ENCODE measurements at places on chromosomes 12 and 14.
A peak's percentile ranks its signal among the peaks of the same experiment; 100 is the strongest.

DNA sequence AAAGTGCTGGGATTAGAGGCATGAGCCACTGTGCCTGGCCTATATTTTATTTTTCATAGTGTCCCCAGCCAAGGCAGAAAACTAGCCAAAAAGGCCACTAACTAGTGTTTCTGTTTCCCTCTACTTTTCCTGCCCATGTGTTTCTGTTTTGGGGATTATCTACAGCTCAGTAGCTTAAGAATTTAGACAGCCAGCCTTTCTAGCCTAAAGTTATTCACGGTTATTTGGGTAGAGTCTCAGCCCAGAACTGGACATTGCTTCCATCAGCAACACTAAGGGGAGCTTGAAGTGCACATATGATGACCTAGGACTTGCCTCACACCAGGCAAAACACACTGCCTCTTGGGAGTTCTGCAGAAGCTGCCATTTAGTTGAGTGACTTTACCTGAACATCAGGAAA is 17.9 kb downstream of the PROX2 start:
- DNase-seq, result no peak

DNA sequence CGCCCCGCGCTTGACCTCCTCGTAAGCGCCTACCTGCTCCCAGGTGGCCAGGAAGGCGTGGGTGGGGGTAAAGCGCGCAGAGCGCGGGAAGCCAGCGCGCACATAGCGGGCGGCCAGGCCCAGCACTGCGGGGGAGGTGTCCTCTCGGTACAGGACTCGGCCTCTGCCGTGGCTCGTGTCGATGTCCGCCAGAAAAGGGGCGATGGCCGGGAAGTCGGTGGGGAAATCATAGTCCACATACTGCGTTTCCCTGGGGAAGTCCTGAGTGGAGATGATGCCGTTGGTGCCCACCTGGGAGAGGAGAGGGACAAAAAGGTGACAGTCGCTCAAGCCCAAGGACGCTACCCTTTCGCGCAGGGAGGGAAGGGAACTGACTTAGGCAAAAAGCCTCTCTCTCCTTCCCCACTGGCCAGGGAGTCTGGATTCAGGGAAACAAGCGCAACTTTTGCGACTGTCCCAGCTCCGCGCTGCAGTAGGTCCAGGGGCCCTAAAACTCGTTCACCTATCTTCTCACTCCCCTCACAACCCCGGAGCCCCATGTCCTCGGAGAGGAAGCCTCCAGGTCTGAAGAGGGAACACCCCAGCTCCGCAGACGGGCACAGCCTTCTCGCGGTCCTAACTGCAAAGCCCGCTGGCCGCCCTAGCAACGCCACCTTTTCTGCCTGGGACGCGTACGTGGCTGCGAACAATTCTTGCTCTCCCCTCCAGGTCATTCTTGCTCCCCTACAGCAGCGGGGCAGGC is 815 bp downstream of the NID2 start:
- DNase-seq, result no peak

- DNase-seq, result peak; percentile 28
Measured at GRCh38 chr12:6735448-6736191, 11.8 kb downstream of the COPS7A start.

GRCh38 chr14:61472801-61473376 is 151.5 kb downstream of the PRKCH start:
- peak; percentile 33 for DNase-seq

GRCh38 chr12:92593734-92594402 is 108.9 kb upstream of the PLEKHG7 start:
- DNase-seq, result peak; percentile 77

DNA sequence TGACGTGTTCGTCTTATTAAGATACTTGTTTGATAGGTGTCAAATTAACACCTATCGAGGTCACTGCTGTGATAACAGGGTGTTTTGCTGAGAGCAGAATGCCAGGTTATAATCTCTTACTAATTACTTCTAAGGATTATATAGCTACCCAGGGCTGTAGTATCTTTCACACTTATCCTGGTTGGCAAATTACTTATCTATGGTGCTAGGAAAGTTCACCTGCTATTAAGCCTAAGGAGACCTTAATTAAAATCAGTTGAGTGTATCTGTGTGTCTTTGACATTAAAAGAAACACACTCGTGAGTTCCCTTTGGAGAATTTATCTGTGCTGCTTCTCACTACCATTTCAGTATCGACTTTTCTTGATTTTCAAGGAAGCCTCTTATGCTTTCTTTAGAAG is 301.6 kb upstream of the SLC16A7 start:
- no peak for DNase-seq

GRCh38 chr12:64720884-64721283 is 38.3 kb downstream of the GNS start:
- DNase-seq, result no peak

- no peak for DNase-seq
Measured at GRCh38 chr12:131894981-131895639, 688 bp downstream of the ULK1 start.

DNA sequence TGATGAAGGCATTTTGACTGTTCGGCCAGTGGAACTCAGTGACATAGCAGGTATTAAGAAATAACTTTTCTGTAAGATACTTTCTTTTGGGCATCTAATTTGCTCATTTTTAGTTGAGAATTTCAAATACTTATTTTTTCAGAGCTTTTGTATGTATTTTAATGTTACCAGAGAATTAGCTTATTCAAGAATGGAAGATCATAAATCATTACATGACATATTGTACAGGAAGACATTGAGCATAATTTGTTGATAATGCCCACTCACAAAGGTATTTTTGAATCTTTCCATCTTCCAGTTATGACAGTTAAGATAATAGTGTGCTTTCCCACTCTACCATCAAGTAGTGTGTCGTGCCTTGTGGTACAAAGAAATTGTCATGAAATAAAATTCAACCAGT is 36.5 kb downstream of the TMEM117 start:
- no peak for DNase-seq

DNA sequence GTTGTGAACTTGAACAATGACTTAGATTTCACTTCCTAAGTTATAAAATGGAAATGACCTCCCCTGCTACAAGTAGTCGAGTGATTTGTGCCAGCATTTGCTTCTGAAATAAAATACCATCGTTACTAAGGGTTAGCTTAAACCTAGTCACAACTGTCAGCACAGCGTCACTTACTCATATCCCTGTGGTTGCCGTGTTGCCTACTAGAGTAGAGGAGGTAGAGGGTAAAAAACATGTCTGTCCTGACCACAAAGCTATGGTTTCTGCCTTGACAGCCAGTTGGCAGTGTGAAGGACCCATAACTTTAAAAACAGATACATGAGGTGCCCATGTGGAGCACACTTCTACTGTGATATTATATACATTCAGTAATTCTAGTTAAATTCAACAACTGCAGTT is 234.2 kb upstream of the RGS6 start:
- DNase-seq, result peak; percentile 18

- DNase-seq, result no peak
Measured at GRCh38 chr14:28515571-28515970, 251.0 kb upstream of the FOXG1 start.

DNA sequence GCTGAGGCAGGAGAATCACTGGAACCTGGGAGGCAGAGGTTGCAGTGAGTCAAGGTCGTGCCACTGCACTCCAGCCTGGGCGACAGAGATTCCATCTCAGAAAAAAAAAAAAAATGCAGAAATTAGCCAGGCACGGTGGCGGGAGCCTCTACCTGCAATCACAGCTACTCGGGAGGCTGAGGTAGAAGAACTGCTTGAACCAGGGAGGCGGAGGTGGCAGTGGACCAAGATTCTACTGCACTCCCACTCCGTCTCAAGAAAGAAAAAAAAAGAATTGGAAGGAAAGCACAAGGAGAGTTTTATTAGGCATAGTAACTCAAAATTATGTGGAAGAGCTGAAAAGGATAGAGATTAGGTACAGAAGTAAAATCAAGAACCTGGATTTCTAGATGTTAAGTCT is 20.8 kb upstream of the AMHR2 start:
- no peak for DNase-seq

- DNase-seq, result no peak
Measured at GRCh38 chr14:65213316-65213715, 111.0 kb upstream of the MAX start.

DNA sequence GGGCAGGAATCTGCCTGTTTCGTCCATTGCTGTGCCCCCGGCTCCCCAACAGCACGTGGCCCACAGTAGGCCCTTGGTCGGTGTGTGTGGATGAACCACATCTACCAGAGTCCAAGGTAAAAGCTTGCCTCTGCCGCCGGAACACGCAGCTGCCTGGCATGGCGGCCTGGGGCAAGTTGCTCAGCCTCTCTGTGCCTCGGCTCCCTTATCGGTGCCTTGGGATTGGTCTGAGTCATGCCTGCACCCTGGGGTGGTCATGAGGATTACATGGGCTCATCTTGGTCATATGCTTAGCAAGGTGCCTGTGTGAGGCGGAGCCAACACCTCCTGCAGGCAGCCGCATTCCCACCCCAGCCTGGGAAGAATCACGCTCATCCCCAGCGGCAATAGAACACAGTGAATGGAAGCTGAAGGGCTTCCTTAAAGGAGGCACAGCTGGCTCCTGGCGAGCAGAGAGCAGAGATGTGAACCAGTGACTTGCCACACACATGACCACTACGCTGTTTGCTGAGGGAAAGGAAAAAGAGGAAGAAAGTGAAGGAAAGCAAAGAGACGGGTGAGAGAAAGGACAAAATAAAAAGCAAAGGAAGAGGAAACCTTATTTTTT is 5.5 kb upstream of the SCARB1 start:
- DNase-seq, result no peak

- no peak for DNase-seq
Measured at GRCh38 chr14:55572578-55572977, 7.4 kb upstream of the KTN1 start.

GRCh38 chr12:119772431-119772830 is 104.5 kb downstream of the PRKAB1 start:
- DNase-seq, result no peak

GRCh38 chr12:109804820-109805761 is 28.1 kb downstream of the TRPV4 start:
- DNase-seq, result peak; percentile 73

- DNase-seq, result no peak
Measured at GRCh38 chr14:47595552-47595951, 79.9 kb downstream of the MDGA2 start.

DNA sequence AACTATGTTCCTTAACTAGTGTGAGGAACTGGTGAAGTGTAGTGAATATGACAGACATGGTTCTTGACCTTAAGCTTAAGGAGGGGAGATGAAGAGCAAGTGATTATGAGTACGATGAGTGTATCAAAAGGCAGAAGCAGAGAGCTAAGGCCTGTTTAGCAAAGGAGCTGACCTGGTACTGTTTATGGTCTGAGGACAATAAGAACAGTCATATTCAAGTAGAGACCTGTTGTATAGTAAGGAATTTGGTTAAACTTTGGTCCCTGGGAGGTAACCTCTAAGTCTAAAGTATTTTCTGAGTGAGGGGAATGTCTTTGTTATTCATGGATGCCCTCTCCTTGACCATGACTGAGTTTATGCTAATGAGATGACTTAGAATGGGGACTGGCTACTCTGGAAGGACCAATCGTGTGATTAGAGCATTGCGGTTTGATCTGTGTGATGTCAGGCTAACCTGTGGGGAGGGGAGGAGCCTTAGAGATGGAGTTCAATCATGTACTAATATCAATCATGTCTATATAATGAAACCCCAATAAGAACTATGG is 389.3 kb downstream of the BMP4 start:
- DNase-seq, result no peak

GRCh38 chr12:49367381-49368239 is at the start of gene SPATS2:
SPATS2 (plus strand) TSS chr12:49367462; CDS start chr12:49461013, 93,551 bp downstream.
- no peak for DNase-seq

GRCh38 chr14:50045039-50045711 is 71.2 kb downstream of the VCPKMT start:
- peak; percentile 58 for DNase-seq

- DNase-seq, result no peak
Measured at GRCh38 chr12:129202109-129202814, 349.0 kb downstream of the GLT1D1 start.

- no peak for DNase-seq
Measured at GRCh38 chr12:75850721-75851462, 180.7 kb downstream of the PHLDA1 start.

- DNase-seq, result no peak
Measured at GRCh38 chr12:30169839-30170591, 386.3 kb upstream of the TMTC1 start.

DNA sequence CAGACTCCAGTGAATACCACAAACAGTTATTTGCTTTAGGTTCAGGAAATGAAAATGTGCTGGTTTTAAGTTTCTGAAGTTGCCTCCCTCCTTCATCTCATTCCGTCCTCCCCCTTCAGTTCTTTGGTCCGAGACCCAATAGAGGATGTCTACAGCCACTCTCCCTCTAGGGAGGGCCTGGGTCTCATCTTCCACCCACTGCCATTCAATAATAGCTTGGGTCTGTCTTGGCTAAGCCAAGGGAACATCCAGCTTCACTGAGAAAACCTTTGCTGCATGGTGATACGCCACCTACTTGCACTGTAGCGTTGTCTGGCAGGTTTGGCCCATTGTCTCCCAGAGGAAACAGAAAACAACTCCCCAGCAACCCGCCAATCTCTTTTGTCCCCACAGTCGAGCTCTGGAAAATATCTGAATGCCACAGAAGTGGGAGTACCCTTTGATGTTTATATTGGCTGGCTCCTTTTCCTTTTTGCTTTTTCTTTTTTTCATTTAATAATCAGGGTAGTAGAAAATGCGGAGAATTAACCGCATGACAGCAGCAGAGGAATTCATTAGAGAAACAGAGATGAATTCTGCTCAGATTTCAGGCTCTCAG is 380.1 kb downstream of the RAD51B start:
- no peak for DNase-seq

DNA sequence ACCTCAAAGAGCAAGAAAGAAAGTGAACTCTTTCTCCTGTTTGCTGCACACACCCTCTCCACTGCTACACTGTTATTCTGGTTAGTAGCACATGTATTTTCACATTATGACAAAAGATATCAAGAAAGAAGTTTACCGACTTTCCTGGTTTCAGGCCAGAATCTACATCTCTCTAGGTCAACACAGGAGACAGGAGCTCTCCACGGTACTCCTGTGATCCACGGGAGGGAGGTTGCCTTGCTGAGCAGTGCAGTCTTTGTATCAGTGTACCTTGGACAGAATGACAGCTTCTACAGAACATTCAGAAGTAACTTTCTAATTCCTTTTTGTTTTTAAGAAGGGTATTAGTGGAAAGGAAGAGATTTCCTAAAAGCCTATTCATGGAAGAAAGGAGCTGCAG is 805.6 kb downstream of the NRXN3 start:
- DNase-seq, result no peak

DNA sequence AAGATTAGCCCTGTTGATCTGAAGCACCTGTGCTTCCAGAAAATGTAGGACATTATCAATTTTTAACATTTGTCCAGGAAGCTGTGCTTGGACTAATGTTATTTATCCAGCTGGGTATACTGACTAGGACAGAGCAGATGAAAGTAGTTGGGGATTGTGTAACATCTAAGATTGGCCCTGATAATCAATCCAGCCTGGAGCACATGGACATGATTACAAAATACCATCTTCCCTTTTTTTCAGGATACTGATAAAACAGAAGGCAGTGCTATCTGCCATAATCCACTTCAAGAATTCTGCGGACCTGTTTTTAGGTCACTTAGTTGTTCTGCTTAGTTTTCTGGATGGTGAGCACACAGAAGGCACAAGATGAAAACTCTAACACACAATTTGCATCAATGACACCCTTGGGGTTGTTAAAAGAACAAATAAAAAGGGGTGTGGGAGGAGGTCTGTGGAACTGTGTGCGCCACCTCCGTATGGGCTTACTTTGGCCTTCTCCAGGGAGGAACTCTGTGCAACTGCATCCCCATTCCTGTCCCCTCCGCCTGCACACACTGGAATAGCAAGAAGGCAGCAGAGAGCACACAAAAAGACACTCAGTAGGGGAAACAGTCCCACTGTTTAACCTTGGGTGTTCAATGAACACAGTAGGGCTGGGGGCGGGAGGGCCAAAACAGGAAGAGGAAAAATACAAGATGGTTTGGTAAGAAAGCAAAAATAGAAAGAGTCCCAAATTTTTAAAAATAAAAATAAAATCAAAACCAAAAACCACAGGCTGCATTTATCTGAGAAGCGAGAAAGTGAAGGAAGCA is 31.1 kb upstream of the DUSP6 start:
- no peak for DNase-seq

All from effector memory CD8-positive, alpha-beta T cell (primary cell).